ENCODE measurements at places on chromosomes 3 and 15. TPM values are rescaled to one million over a fixed set of nuclear protein-coding genes. Genes with fewer than 3 reads are reported as not detected.

Gene CYP8B1
- polyA plus RNA-seq, result not detected

Gene ZBED2
- not detected for polyA plus RNA-seq

Gene PLOD2
- 13.6 TPM for polyA plus RNA-seq

Gene ROPN1B
- 0.06 TPM for polyA plus RNA-seq

Gene KIF15
- polyA plus RNA-seq, result 8.8 TPM
